ENCODE measurements at places on chromosomes 2 and 18.
A peak's percentile ranks its signal among the peaks of the same experiment; 100 is the strongest.

DNA sequence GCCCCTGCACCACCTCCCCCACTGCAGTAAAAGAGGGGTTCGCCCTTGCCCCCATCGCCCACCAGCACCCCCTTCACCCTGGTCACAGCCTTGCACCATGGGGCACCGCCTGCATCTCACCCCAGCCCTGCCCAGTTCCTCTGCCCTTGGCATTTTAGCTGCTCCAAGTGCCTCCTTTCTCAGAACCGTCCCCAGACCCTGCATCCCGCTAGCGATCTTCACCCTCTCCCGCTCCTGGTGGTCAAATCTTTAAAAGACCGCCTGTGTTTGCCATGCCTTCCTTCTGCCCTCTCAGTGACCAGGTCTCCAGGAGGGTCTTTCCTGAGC lies 114.7 kb upstream of the OTOS start:
- DNase-seq: no peak

- no peak for DNase-seq
These were observed 788.4 kb downstream of the TSN start for GRCh38 chr2:122543815-122544214.

GRCh38 chr18:69752737-69753380 lies 194.8 kb downstream of the CD226 start:
- DNase-seq: no peak

GRCh38 chr2:216495656-216496055 lies 3.0 kb upstream of the RPL37A start:
- no peak for DNase-seq

DNA sequence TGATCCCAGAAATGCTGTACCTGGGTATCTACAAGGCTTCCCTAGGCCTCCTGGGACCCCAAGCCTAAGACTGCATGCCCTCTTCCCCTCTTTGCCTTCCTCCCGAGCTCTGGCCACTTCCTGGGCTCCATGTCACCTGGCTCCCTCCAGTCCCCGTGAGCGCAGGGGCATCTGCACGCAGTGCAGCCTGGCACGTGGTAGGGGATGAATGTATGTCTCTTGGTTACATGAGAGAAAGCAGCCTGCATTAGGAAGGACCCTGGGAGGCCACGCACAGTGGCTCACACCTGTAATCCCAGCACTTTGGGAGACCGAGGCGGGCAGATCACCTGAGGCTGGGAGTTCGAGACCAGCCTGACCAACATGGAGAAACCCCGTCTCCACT lies 15.8 kb downstream of the PASK start:
- DNase-seq: no peak

DNA sequence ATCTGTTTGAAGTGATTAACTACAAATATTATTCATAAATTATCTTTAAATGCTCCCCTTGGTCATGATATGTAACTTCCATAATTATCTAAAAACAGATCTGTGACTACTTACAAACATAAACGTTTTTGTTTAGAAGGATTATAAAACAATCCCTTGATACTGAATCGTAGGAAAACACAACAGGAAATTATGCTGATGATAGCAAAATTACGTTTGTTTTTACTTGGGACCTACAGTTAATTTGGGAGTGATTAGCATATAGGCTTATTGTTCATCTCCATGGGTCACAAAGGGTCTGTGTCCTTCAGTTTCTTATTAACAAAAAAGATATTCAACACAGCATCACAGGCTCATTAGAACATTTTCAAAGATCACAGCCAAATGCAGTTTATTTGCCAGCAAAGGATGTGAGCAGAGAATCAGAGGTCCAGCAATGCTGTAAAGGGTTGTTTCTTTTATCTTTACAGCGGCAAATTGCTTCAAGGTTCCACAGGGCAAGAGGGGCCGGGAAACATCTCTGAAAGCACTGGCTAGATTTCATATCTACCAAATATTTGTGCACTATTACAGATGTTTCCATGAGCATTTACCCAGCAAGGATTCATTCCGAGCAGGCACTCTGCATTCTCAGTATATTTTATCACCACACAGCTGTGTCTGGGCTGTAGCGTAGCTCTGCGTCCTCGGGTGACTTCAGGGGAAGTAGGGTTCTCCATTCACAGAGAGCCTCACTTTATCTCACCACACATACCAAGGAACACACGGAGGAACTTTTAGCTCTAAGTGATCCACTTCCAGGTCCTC lies 4.1 kb downstream of the CCDC195 start:
- no peak for DNase-seq

GRCh38 chr2:46227674-46228289 lies 69.4 kb upstream of the EPAS1 start:
- no peak for DNase-seq

- DNase-seq: no peak
These were observed 424.4 kb downstream of the DSEL start for GRCh38 chr18:67092141-67092540.

GRCh38 chr2:231527091-231527395 lies 3.2 kb downstream of the NMUR1 start:
- no peak for DNase-seq

DNA sequence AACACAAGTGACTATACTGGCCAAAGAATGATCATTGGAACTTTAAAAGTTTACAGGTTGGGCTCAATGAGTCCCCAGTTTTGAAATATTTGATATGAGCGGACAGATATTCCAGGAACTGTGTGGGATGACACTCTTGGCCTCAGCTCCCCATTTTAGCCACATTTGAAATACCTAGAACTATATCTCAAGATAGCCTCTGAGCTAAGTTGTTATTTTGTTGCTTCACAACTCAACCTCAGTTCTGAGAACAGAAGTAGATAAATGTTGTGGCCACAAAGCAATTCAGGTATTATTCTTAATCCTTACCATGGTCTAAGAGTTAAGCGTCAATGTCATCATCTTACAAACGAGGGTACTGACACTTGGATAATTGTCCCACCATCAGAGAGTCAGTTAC lies 172.2 kb upstream of the SETBP1 start:
- DNase-seq: no peak

GRCh38 chr18:34971313-34971712 lies 69.9 kb upstream of the MAPRE2 start:
- DNase-seq: no peak

- DNase-seq: no peak
These were observed 218.1 kb downstream of the HNMT start for GRCh38 chr2:138182250-138182936.

GRCh38 chr2:49973917-49974368 lies 819.6 kb upstream of the FSHR start:
- peak; percentile 66 for DNase-seq

DNA sequence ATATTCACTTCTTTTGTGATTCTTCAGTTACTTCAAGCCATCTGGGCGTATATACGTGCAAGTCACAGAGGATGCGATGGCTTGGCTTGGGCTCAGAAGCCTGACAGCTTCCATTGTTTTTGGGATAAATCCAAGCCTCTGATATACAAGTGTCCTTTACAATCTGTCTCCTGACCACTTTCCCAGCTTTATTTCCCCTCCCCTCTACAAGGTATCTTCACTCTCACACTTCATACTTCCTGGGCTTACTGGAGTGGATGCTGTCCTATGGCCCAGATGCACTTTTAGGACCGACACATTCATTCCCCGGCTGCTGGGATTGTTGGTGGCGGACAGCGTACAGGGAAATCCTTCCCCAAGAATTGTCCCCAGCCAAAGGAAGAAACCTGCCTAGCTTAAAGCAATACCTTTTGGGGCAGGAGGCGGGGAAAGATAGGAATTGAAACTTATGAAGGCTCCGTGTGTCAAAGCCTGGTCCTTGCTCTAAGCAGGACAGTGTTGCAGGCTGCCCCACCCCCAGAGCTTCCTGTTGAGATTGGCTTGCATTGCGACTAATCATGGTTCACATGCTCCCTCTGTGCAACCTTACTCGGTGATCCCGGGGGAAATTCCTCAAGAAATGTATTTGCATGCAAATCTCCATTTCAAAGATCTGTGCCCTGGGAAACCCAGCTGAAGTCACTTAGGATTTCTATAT lies 802.9 kb upstream of the ID2 start:
- no peak for DNase-seq

- DNase-seq: no peak
These were observed 289.3 kb upstream of the HS6ST1 start for GRCh38 chr2:128607911-128608506.

DNA sequence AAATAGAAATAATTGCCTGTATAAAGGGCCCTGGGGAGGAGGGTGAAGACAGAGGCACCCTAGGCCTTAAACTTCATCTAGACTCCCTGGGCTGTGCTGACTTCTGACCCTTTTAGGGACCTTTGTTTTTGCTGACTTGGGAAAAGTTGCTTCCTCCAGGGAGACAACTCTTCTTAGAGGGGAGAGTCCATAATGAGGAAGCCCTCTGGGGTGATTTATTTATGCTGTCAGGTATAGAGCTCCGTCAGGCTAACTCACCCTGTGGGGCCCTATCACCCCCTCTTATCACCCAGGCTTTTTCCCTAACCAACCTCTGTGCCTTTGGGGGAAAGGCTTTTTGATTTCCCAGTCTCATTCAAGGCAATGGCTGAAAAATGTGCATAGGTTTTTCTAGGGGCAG lies 8.1 kb downstream of the ONECUT2 start:
- no peak for DNase-seq

DNA sequence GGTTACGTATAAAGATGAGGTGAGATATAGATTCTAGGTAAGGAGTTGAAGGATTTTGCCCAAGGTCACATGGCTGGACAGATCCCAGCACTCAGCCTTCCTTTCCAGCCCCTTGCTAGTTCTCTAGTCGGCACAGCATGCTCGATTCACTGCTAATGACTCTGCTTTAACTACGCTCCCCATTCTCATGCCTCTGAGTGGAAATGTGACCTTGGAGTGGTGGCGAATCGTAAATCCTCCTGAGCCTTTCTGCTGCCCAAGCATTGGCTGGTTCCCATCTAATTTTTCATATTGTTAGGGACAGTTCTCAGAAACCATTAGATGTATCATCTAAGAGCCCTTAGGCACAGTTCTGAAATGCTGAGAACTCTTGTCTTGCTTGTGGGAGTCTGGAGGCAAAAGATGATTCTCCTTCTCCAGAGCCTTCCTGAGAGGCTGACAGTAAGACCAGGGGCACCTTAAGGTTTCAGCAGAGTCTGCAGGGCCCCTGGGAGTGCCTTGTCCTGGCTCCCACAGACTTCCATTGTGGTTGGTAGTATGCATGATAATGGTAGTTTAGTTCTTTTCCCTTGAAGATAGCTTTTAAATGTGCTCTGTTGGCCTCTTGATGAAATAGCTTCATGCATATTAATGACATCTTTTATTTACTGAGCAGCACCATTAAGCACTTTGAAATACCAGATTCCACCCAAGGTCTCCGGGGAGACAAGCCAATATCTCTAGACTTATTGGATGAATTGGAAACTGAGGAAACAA lies 377.8 kb upstream of the SLC14A2 start:
- no peak for DNase-seq

- peak; percentile 64 for DNase-seq
These were observed at the start of gene GPC1 for GRCh38 chr2:240435457-240435947. Gene GPC1 (plus strand): TSS chr2:240435663. CDS start chr2:240435919, 256 bp downstream.

DNA sequence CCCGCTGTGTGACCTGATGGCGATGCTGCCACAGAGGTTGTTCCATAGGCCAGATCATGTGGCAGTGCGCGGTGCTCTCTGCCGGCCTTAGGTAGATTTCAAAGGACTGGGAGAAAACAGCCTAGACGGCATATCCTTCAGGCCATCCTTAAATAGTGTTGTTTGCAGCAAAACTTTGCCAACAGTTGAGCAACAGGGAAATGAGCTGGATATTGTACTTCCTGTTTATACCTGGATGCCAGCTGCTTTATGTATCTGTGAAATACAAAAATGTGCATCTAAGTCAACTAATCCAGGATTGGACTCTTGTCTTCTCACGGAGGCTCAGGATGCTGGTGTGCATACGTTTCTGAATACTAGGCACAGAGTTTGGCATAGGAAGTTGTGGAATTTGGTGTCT lies 107.1 kb downstream of the EML6 start:
- DNase-seq: no peak

GRCh38 chr2:230847883-230848388 lies 16.8 kb upstream of the ITM2C start:
- peak; percentile 84 for DNase-seq

DNA sequence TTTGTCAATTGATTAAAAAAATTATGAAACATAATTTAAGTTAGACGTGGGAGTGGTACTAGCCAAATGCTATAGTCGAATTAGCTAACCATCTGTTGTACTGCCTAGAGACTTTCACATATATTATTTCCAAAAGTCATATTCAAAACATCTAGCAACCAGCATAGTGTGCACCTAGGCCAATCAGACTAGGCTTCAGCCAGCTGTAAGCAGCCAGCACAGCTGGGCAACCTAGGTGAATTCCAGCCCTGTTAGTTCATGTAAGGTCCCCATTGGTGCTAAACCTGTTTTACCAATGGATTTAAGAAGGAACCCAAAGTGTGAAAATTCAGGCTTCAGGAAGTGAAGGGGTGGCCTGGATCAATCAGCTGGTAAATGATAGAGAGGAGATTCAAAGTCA lies 144.3 kb downstream of the BCL2 start:
- DNase-seq: no peak

DNA sequence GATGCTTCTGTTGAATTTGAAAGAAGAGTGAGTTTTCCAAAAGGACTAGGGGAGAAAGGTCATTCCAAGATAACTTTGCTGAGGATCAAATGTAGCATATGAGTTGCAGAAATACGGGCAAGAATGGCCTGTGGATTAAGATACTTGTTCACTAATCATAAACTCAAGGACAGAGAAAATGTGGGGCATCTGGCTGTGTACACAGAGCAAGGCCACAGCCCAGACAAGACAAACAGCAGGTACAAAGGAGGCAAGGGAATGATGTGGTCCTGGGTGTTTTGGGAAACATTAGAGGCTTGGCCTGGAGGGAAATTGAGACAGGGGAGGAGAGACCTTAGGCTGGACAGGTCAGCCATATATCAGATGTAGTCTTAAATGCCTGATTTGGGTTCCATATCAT lies 254.8 kb downstream of the TTC32 start:
- DNase-seq: no peak

DNA sequence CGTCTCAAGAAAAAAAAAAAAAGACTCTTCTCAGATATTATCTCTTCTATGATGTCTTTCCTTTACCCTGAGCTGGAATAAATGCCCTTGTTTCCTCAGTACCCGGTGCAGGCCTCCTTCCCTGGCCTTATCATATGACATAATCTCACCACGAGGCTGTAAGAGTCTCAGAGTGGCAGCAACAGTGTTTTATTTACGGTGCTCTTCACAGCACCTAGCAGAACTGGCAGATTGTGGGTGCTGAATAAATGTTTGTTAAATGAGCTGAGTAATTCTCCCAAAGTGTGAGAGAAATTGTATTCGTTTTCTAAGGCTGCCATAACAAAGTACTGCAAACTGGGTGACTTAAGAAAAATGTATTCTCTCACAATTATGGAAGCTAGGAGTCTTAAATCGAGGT lies 82.8 kb upstream of the CD28 start:
- no peak for DNase-seq

DNA sequence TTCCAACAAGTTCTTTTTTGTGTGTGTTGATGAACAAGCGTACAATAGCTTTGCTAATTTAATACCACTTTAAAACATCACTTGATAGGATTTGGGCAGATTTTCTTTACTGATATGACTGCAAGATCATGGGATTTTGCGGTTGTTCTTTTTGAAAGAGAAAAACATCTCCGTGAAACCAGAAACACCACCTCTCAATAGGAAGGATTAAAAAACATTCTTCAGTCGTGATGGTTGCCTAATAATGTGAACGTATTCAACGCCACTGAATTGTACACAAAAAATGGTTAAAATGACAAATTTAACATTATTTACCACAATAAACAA lies 19.3 kb downstream of the RBMS1 start:
- no peak for DNase-seq

GRCh38 chr18:32610176-32610575 lies 139.5 kb upstream of the GAREM1 start:
- no peak for DNase-seq

- DNase-seq: no peak
These were observed 110.2 kb downstream of the EPHA4 start for GRCh38 chr2:221461901-221462300.

- no peak for DNase-seq
These were observed 571.2 kb downstream of the ZEB2 start for GRCh38 chr2:143948710-143949109.
